ENCODE measurements at places on chromosomes 7 and 10. TPM values are rescaled to one million over a fixed set of nuclear protein-coding genes. Genes with fewer than 3 reads are reported as not detected.

The EGFR gene
- total RNA-seq, result 9.7 TPM

The CALCR gene
- not detected for total RNA-seq

The CPXM2 gene
- total RNA-seq, result 2.6 TPM

The FANK1 gene
- total RNA-seq, result 1.8 TPM

The ADRB1 gene
- total RNA-seq, result 71.2 TPM

The CYP3A4 gene
- total RNA-seq, result 0.56 TPM

The NME8 gene
- not detected for total RNA-seq

The OR2A1 gene
- total RNA-seq, result 0.12 TPM

The NRCAM gene
- 1.1 TPM for total RNA-seq

The EPHB6 gene
- 3.2 TPM for total RNA-seq

The ZNRF2 gene
- total RNA-seq, result 11.8 TPM

The OR2A5 gene
- not detected for total RNA-seq

The PLAC9 gene
- 33.8 TPM for total RNA-seq

The MYPN gene
- total RNA-seq, result 118 TPM

The AQP1 gene
- total RNA-seq, result 273 TPM

The SKIDA1 gene
- 4.0 TPM for total RNA-seq

The EZH2 gene
- total RNA-seq, result 1.3 TPM

The DPP6 gene
- 0.27 TPM for total RNA-seq

The ZCCHC24 gene
- total RNA-seq, result 61.1 TPM

The CDC14C gene
- not detected for total RNA-seq

The STOX1 gene
- 0.21 TPM for total RNA-seq

The MINDY4 gene
- total RNA-seq, result 5.1 TPM

The RHOBTB1 gene
- 16.5 TPM for total RNA-seq

The HECTD2 gene
- total RNA-seq, result 2.3 TPM

The BLOC1S2 gene
- 14.6 TPM for total RNA-seq

The VWA2 gene
- total RNA-seq, result not detected

The FEZF1 gene
- total RNA-seq, result not detected

The LIPK gene
- total RNA-seq, result not detected

The CNTNAP2 gene
- 2.6 TPM for total RNA-seq

The DRGX gene
- total RNA-seq, result not detected

The GRM3 gene
- not detected for total RNA-seq

The NAT16 gene
- not detected for total RNA-seq

The PRKAR2B gene
- total RNA-seq, result 31.4 TPM

The NUTM2B gene
- total RNA-seq, result 0.99 TPM

The SLC29A3 gene
- total RNA-seq, result 0.76 TPM

The OPN1SW gene
- total RNA-seq, result not detected

The KEL gene
- not detected for total RNA-seq

The FRG2B gene
- not detected for total RNA-seq

The MSMB gene
- total RNA-seq, result not detected

The DDIT4 gene
- total RNA-seq, result 63.9 TPM

The EBF3 gene
- total RNA-seq, result 7.8 TPM

The ECHDC3 gene
- total RNA-seq, result 42.0 TPM

The CCNY gene
- total RNA-seq, result 79.6 TPM

The PLXNA4 gene
- 8.6 TPM for total RNA-seq

The AFAP1L2 gene
- total RNA-seq, result 5.0 TPM

The POR gene
- total RNA-seq, result 82.1 TPM

The RADIL gene
- total RNA-seq, result 2.9 TPM

Data from heart left ventricle (tissue), 16 donors.